ENCODE measurements at places on chromosomes 11 and 22. TPM values are rescaled to one million over a fixed set of nuclear protein-coding genes. Genes with fewer than 3 reads are reported as not detected.

MRGPRF gene
- not detected for total RNA-seq

SYT7 gene
- total RNA-seq: not detected

ABTB2 gene
- total RNA-seq: 5.9 TPM

LMO1 gene
- not detected for total RNA-seq

MMP27 gene
- not detected for total RNA-seq

TMEM121B gene
- total RNA-seq: not detected

FAR1 gene
- total RNA-seq: 44.8 TPM

DNA sequence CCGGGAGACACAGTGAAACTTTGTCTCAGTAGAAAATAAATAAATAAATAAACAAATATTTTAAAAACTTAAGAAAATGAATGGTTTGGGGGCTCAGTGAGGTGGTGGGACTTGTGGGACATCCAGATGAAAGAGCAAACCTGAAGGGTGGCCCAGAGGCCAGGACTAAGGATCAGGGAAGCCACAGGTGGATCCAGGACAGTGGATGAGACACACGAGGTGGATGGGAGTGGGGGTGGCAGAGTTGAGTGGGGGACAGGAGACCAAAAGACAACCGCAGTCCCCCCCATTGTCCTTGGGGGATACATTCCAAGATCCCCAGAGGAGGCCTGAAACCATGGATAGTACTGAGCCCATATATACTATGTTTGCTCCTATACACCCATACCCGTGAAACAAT is 7.1 kb downstream of the RFPL1 start:
- DNase-seq: no peak

DNA sequence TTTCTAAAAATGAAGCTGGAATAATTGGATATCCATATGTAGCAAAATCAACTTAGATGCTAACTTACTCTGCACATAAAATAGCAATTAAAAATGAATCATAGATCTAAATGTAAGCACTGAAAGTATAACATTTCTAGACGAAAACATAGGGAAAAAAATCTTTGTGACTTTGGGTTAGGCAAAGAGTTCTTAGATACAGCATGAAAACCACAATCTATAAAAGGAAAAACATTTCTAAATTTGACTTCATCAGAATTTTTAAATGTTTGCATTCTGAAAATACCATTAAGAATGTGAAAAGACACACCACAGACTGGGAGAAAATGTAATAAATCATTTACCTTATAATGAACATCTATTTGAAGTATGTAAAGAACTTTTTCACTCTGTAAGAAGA is 128.8 kb downstream of the APIP start:
- no peak for DNase-seq

DNA sequence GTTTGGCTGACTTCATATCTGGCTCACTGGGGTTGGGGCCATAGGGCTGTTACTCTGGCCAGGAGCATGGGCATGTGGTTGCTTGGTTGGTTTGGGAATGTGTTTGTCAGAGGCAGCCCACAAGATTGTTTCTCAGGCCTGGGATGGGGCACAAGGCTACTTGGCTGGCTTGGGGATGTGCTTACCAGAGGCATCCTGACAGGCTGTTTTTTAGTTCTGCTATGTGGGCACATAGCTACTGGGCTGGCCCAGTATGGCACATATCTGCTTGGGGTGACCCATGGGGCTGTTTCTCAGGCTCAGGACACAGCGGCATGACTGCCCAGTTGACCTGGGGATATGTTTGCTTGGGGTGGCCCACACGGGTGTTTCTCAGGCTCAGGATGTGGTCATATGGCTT is 94.6 kb upstream of the PGR start:
- DNase-seq: no peak

DNA sequence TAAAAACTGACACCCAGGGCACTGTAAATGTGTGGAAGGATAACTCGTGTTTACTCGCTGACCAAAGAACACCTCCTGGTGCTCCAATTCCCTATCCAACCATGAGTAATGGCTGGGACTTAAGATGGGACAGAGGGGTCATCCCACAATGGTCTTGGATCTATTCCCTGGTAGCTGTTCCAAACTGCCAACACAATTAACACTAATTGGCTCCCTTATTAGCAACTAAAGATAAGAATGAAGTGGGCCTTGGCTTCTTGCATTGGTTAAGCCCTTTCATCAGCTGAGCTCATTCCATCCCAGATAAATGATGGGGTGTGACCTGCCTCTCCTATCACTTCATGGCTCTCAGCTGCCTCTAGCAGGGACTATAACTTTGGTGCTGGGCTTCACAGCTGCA is 1.5 kb upstream of the SIK3 start:
- no peak for DNase-seq

- no peak for DNase-seq
These were observed 109.7 kb upstream of the OR9Q1 start for GRCh38 chr11:57913715-57914704.

DNA sequence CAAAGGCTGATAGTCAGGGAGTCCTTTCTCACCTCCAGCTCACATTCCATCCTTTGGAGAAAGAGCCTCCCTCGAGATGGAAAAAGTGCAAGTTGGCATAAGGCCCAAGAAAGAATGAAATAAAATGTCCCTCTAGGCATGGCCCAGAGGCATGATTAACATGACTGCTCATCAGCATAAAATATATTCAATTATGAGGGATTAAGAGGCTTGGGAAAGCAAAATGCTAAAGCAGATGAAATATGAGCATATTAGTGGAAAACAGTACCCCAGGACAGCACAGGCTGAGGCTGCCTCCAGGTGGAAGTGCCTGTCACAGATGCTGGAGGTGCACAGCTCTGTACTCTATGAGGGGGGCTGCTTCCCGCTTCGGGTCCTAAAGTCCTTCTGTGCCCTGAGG is 347.8 kb upstream of the PLET1 start:
- DNase-seq: no peak

DNA sequence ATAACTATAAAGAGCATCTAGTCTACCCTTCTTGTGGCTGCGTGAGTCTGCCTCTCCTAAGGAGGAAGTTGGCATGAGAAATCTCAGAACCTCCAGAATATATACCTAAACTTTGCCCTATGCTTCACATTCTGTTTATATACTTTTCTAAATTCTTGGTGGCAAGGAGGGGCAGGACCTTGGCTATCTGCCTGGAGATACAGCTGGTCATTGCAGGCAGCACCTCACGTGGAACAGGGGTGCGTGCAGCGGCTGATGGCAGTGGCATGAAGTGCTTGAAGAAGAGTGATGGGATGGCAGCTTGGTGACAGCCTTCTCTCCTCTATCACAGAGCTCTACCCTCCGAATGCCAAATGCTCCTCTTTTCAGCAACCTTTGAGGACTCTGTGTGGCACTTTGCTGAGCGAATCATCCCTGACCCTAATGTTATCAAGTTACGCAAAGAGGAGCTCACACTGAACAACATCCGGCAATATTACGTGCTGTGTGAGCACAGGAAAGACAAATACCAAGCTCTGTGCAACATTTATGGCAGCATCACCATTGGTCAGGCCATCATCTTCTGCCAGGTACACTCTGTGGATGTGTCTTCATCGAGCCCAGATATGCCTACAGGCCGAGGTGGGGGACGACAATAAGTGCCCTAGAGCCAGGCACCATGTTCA is 12.5 kb downstream of the DDX25 start:
- DNase-seq: no peak

- DNase-seq: no peak
These were observed 58.0 kb upstream of the MTNR1B start for GRCh38 chr11:92911478-92911877.

DNA sequence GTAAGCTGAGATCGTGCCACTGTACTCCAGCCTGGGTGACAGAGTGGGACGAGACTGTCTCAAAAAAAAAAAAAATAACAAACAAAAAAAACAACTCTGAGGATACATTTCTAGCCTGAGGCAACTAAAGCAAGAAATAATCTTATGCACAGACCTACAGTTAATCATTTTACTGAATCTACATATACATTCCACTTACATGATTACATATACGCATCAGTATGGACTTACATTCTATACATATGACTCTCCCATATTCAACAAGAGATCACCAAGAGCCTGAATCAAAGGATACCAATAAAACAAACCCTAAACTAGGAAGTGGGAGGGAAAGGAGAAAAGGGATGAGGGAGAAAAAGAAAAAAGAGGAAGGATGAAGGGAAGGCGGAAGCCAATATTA is 1.1 kb downstream of the ALG8 start:
- no peak for DNase-seq

DNA sequence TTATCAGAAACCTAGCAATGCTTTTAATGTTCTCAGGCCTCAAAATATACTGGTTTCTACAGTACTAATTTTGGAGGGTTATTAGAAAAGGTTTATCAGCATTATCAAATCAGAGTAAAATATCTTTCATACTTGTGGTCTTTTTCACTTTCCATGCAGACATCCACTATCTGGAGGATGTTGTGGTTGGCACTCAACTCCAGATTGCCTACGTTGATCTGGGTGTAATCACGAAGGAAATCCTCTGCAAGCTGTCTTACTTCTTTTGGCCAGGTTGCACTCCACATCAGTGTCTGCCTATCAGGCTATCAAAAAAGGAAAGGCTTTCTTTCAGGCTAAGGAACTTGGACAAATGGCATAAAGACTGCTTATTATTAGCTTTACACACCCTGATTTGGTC is 11.6 kb downstream of the DDX17 start:
- DNase-seq: no peak

DNA sequence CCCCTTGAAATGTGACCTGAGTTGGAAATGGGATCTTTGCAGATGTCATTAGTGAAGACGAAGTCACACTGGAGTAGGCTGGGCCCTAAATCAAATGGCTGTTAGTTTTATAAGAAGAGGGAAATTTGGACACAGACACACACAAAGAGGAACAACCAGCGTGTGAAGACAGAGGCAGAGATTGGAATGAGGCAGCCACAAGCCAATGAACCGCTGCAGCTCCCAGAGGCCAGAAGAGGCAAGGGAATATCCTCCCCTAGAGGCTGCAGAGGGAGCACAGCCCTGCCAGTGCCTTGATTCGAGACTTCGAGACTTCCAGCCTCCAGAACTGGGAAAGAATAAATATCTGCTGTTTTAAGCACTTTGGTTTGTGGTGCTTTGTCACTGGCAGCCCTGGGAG is 484.5 kb downstream of the MN1 start:
- no peak for DNase-seq

DNA sequence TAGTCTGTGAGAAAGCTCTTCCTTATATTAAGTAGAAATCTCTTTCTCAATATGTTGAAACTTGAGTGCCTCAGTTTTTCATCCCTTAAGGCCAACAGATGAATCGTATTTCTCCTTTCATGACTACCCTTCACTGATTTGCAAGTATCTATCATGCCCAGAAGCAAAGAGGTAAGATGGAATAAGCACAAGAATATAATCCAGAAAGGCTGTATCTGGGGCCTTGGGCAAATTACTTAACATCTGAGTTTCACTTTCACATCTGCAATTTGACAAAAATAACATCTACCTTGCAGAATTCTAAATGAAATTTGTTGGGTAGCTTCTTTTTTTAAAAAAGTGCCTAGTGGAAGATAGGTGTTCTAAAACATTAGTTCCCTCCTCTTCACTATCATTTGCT is 552.4 kb upstream of the ANO5 start:
- no peak for DNase-seq

DNA sequence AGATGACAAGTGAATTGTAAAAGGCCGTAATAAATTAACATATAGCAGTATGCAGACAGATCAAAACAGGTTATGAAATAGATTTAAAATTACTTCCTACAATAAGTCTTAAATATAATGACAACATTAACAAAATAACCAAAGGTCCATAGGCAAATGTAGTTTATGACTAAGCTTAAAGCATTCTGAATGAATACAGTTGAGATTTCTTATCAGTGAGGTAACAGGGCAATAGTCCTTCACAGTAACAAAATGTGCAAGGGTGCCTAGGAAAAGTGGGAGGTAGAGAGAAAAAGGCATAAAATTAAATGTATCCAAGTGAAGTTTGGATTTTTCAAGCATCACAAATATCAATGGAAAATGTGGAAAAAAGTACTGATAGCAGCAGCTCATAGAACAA is 20.9 kb upstream of the P4HA3 start:
- DNase-seq: no peak

- peak; percentile 66 for DNase-seq
These were observed 32.4 kb downstream of the DBX1 start for GRCh38 chr11:20127671-20128527.

GRCh38 chr11:128594226-128594625 is 6.9 kb upstream of the ETS1 start:
- no peak for DNase-seq

- DNase-seq: peak; percentile 52
These were observed 39.4 kb upstream of the CFAP300 start for GRCh38 chr11:102007567-102008437.

- DNase-seq: no peak
These were observed 3.5 kb downstream of the NXPE1 start for GRCh38 chr11:114556135-114556534.

GRCh38 chr22:48896766-48897644 is 930.7 kb downstream of the BRD1 start:
- DNase-seq: no peak

GRCh38 chr22:35051791-35052190 is 14.2 kb upstream of the ISX start:
- DNase-seq: no peak

GRCh38 chr11:45994371-45995341 is 72.2 kb downstream of the LARGE2 start:
- DNase-seq: no peak

- DNase-seq: no peak
These were observed 70.0 kb downstream of the NARS2 start for GRCh38 chr11:78504708-78505107.

- DNase-seq: no peak
These were observed 30.6 kb upstream of the PANX2 start for GRCh38 chr22:50139843-50140415.

GRCh38 chr11:39972461-39972860 is 1487.0 kb downstream of the LRRC4C start:
- no peak for DNase-seq

DNA sequence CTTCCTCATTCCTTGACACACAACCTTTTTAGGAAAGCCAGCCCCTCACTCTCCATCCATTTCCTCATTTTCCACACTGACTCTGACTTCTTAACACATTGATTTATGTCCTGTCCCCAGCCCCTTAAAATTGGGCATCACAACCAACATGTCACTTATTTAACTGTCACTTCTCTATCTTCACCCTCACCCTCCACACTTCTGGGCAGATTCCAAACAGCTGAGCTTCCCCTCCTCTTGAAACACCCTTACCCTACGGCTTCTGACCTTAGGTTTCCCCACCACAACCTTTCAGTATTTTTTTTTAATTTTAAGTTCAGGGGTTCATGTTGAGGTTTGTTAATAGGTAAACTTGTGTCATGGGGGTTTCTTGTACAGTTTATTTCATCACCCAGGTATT is 696.3 kb downstream of the DLG2 start:
- no peak for DNase-seq

DNA sequence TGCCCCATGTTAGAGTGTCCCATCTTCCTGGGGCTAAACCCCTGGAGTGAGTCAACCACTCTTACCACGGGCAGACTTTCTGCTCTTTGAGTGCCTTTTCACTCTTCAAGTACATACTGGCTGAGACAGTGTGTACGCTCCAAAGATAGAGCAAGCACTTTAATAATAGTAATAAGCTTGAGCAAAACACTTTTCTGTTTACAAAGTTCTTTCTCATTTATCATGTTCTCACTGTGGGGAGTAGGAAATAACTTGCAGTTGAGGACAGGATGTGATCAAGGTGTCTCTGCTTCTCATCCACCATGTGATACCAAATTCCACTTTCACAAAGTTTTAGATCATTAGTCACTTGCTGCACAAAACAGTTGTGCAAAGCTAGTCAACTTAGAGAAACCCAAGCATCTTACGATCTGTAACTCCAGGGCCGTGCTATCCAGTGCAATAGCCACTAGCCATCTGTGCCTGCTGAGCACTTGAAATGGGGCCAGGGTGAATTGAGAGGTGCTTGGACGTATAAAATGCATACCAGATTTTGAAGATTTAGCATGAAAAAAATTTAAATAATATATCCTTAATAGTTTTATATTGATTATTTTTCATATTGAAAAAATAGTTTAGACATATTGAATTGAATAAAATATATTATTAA is 135.3 kb downstream of the KIF18A start:
- DNase-seq: no peak
